MM.1S (cell line): ENCODE measurements at places on chromosomes 11 and 22.

GRCh38 chr11:59600636-59601035, 14.9 kb downstream of the OSBP start:
- DNase-seq = no peak

DNA sequence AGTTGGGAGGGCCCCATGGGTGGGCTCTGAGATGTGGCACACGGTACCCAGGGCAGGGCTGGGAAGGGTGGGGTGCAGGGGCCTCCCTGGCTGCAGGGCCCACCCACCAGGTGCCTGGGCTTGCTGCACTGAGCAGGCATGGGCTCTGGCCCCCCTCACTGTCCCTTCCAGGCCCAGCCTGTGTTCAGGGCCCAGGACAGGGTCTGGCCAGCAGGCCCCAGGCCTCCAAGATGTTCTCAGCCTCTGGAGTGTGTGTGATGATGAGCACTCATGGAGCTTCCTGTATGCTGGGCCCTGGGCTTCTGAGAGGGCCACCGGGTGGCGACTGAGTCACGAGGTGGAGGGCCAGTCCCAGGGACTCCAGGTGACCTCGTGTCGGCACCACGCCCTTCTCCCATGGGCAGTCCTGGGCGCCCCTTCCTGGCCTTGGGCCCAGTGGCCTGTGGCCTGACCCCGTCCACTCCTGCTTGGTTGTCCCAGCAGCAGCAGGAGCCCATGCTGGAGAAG, 55.9 kb upstream of the CCDC188 start:
- no peak for DNase-seq

- DNase-seq = no peak
Measured at GRCh38 chr22:18966748-18967147, 30.7 kb upstream of the PRODH start.

- DNase-seq = no peak
Measured at GRCh38 chr11:17770048-17770652, 35.6 kb downstream of the KCNC1 start.

DNA sequence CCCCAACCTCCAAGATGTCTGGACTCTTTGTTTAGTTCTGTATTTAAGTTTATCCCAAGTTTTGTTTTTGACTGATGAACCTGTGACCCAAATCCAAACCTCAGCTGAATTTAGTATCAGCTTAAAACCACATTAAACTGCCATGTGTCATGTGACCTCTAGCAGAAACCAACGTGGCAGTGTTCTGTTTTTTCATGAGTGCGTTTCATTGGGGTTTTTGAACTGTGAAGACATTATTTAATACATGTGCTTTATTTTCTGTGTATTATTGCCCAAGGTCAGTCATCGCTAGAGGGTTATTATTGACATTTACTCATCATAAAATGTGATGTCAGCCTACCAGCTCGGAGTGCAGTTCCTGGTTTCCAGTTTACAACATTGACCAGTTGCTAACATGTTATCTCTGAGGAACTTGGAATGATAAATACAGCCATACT, 1.8 kb downstream of the TLCD5 start:
- peak; percentile 50 for DNase-seq

DNA sequence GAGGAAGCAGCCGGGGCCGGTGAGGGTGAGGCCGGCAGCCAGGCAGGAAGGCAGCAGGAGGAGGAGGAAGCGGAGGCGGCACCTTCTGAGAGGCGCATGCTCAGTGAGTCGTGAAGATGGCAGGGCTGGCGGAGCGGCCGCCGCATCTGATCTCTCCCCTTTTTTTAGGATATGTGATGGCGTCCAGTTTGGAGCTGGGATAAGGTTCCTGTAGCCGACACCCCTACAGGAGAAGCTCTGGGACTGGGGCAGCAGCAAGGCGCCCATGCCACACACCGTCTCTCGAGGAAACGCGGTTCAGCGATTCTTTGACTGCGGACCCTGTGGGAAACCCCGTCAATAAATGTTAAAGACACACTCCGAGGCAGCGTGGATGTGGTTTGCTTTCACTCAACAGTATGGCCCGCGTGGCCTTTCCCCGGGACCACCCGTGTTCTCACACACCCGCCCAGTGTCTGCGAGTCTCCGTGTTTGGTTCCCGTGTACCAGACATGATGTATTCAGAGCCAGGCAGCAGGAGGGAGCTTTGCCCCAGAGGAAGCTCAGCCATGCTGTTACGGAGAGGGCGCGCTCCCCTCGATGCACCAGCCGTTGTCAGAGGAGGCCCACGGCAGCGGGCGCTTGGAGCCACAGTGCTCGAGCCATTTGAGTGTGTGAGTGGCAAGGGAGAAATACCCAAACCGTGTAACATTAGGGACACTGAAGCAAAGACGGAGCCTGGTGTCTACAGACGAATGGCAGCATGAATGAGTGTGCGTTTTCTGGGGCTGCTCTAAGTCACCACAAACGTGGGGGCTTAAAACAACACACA, 27.7 kb upstream of the PARVB start:
- DNase-seq = peak; percentile 50

DNA sequence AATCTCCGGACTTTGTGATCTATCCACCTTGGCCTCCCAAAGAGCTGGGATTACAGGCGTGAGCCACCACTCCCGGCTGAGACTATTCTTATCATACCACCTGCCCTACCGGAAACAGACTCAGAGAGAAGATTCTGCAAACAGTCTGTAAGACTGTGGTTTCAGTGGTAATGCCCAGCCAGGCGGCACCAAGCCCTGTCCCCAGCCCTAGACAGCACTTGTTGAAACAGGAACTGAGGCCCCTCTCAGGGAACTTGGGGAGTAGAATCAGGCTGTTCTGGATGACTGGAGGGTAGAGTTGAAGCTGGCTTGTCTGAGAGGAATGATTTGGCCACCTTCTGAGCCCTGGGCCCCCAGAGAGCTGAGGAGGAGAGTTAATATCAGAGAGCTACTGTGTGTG, 1.3 kb upstream of the INSC start:
- DNase-seq = peak; percentile 82

- DNase-seq = no peak
Measured at GRCh38 chr11:123047266-123047946, 14.5 kb downstream of the HSPA8 start.
